ENCODE measurements at places on chromosomes 7 and 10.

- DNase-seq = no peak
These were observed 848.4 kb downstream of the GATA3 start for GRCh38 chr10:8902926-8903325.

DNA sequence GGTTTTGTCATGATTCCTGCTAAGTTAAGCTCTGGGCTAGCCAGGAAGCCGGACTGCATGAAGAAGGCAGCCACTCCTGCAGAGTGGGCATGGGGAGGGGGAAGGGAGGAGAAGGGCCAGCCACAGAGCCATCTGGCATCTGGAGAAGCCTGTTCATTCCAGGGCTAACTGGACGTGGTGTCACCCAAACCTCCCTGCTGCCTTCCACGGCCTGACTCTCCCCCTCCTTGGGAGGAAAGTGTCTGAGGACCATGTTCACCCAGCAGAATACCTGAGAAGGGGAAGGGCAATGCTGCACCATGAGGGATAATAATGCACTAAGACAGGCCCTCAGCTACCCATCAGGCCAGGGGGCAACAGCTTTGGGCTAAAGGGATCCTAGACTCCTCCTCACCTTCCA lies 15.4 kb downstream of the AQP1 start:
- DNase-seq = no peak

DNA sequence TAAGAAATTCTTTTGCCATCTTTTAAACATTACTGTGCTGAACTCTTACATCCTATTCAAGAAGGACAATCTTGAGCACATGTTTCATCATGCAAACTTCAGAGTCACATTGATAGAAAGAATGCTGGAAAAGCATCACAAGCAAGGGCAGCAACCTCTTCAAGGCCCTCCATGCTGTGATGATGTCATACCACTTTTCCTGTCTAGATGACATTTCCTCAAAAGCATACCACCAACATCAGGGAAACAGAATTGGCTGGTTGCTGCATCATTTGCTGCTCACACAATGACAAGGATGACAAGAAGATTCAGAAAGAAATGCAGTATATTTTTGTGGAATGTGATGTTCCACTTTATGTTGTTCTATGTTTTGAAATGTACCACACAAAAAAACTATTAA lies 37.6 kb downstream of the CYP2C8 start:
- no peak for DNase-seq

GRCh38 chr7:106984034-106984433 lies 60.5 kb upstream of the PRKAR2B start:
- no peak for DNase-seq

GRCh38 chr7:70616211-70616610 lies 515.7 kb upstream of the GALNT17 start:
- no peak for DNase-seq

DNA sequence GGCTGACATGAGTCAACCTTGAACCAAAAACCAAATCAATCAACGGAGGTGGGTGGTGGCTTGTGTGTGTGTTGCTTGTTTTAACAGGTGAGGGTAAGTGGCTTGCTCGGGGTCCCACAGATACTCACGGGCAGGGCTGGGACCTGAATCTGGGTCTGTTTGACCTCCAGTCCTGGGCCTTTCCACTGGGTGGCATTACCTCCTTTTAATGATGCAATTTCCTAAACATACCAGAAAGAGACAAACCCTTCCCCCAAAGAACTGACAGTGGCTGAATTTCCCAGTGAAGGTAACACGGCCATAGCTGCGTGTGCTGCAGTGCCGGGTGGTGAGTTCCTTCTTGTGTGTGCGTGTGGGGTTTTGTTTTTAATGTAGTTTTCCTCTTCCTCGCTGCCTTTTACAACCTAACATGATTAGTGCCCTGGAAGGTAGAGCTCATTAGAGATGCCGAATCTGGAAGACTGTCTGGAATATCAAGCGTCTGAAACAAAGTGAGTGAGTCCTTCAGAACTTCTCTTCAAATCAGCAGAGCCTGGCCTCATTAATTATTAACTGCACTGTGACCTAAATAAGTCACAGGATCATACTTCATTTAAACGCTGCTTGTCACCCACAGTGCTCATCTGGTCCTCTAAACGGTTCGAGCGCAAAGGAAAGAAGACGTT lies 166.1 kb upstream of the TCERG1L start:
- DNase-seq = no peak

GRCh38 chr10:130232166-130233034 lies 96.2 kb downstream of the GLRX3 start:
- DNase-seq = no peak

GRCh38 chr10:16777473-16778370 lies 39.5 kb downstream of the RSU1 start:
- peak; percentile 4 for DNase-seq

DNA sequence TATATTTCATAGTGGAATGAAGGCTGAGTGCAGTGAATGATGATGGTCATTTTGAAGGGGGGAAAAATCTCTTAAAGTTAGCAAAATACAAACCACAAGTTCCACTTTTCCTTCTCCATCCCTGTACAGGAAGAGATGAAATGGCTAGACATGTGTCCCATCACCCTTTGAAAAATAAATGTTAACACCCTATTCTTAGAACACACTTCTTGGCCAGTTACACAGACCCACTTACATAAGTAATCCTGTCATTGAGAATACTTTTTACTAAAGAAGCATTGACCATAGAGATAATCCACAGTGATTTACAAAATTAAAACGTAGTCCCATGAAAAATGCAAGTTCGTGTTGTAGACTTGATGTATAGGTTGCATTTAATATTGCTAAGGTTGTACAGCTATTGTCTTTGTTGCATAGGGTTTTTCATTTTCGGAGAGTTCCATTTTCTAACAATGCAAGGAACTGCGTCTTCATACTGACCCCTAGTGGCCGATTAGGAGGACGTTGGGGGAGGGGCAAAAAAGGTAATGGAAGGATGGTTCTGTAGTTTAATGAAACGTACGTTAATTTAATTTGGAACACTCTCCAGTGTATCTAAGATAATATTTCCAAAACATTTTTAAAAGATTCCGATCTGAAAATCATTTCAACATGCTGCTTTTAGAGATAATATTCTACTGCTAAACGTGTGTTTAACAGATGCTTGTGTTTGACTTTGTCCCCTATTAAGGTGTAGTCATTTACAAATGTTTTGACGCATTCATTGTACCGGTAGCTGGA lies 60.9 kb downstream of the ARMC3 start:
- peak; percentile 65 for DNase-seq

GRCh38 chr7:35646289-35647023 lies 48.5 kb downstream of the HERPUD2 start:
- DNase-seq = no peak

DNA sequence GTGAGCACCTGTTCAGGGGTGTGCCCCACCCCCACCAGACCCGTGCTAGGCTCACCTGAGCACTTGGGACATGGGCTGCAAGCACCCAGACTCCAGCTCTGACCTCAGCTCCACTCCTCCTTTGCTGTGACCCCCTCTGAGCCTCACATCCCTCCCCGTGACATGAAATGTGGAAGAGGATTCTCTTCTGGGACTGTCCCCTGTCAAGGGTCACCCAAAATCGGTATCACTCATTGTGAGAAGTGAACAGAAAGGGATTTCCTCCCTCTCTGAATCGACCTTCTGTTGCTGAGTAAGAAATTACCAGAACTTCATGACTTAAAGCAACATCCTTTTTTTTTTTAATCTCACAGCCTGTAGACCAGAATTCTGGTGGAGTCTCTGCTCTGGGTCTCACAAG lies 6.2 kb upstream of the CHST15 start:
- no peak for DNase-seq

DNA sequence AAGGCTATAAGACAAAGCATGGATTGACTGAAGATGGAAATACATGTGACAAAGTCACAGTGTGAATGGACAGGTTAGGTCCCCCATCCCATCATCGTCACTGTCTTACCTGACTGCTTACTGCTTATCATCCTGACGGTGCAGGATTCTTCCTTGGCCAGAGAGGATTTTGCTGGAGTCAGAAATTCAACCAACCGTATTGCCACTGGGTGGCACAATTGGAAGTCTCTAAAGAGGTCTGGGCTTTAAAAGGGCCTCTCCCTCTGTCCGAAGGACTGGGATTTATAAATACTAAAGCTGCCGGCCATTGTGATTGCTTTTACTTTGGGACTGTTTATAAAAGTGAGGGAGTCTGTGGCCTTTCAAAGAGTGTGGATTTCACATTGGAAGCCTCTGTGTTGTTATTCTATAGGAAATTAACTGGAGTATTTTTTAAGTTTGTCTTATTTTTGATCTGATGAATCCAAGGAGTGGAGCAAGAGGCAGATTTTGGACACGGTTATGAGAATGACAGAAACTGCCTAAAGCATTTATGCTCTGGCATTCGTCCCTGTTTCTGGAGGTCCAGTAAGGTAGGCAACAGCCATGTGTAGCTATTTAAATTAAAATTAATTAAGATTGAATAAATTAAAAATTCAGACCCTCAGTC lies 113.3 kb upstream of the CREB5 start:
- DNase-seq = peak; percentile 22

DNA sequence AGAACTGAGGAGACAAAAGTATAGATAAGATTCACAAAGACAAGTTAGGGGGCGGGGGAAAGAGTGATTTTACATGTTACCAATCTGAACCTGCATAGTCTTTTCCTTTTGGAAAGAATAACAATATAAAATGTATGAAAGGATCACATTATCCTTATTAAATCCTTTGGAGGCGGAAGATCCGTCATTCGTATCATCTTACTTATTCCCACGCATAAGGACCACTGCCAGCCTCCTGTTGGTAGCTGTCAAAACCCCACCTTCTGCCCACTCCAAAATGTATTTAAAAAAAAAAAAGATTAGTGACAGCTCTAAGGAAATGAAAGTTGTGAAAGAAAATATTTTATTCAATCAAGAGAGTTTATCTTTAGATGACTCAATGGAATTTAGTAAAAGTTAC lies 821.0 kb upstream of the CELF2 start:
- DNase-seq = no peak

DNA sequence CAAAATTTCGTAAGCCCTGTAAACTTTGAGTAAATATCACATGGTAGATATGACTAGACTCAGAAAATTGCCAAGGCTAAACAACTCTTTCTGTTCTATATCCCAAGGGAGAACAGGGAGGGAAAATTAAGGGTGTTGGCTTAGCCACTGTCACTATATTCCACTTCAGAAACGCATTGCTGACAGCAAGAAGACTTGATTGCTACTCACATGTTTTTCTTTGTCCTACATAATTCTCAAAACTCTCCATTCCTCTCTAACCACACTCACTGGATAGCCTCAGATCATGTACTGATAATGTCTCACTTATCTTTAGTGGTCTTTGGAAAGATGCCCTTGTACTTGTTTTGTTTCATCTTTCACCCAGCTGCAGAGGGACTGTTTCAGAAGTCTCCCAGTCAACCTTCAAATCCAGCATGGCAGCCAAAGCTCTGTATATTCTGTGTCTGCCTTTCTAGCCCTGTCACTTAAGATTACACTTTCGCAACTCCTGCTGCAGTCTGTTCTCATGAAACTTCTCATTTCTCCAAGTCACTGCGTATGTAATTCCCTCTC lies 582.4 kb upstream of the FZD8 start:
- no peak for DNase-seq

GRCh38 chr7:29684787-29685650 lies 121.3 kb upstream of the WIPF3 start:
- DNase-seq = peak; percentile 65

DNA sequence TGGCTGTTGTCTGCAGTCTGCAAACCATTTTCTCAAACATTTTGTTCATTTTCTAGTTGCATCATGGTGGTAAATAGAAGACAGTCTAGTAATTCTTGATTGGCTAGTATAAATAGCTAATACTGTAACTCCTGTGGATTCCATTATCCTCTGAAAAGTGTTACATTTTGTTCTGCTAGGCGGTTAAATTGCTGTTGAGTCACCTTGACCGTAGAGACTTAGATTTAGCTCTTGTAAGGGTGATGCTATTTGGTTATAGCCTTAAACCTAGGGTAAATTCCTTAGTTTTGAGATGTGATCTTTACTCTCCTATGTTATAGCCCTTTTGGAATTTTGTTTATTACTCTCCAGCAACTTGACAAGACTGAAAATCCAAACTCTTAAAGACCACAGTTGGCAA lies 58.8 kb downstream of the SHOC2 start:
- DNase-seq = no peak

DNA sequence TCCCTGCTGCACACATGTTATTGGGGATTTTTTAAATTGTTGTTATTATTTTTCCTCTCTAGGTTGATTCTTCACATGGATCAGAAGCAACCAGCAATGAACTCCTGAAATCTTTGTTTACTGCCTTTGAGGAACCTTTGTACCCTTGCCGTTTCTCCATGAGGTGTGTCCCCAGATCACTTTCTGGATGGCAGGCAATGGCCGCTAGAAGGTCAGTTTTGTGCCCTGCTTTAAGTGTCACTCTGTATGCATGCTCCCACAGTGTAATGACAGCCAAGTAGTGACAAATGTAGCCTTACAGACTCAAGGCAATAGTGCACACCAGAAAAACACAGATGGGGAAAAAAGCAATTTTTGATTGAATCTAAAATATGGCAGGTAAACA lies 47.7 kb upstream of the NRP1 start:
- no peak for DNase-seq

DNA sequence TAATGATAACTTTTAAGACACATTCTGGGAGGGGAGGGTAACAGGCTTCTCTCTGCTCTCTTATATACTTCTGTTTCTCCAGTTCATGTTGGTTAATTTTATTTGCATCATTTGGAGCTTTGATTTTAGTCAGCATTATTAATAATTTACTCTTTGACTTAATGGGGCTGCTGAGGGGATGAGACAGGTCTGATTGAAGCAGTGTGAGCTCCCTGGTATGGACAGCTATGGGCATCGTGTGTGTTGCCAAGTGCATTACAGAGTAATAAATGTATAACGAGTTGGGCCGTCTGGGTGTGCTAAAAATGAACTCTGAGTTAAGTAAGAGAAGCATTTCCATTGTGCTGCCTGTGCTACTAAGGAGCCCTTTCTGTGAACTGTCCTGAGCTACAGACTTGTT lies 31.7 kb upstream of the IKZF1 start:
- no peak for DNase-seq

GRCh38 chr7:138871065-138871813 lies 73.2 kb upstream of the ATP6V0A4 start:
- DNase-seq = no peak

- DNase-seq = no peak
These were observed 281.4 kb downstream of the DNAJB6 start for GRCh38 chr7:157618091-157618726.

DNA sequence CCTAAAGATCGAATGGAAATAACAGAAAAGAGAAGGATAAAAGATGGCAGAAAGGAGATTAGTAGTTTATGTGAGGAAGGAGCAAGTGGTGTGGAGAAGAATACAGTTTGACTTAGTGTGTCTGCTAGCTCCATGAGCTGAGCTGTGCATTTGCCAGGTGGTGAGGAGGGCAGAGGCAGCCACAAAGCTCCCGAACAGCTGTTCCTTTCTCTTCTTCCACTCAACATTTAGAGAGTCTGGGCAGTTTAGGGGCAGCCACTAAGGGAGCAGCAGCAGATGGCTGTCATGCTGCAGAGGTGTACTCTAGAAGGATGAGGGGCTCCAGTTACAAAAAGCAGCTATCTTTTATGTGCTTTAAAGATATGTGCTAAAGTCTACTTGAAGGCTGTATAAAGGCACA lies 674.4 kb downstream of the GRM8 start:
- DNase-seq = no peak

- DNase-seq = no peak
These were observed 26.3 kb upstream of the PPIF start for GRCh38 chr10:79320820-79321493.

All from neural crest cell (in vitro differentiated cells).